ENCODE measurements at places on chromosomes 1 and 21.

DNA sequence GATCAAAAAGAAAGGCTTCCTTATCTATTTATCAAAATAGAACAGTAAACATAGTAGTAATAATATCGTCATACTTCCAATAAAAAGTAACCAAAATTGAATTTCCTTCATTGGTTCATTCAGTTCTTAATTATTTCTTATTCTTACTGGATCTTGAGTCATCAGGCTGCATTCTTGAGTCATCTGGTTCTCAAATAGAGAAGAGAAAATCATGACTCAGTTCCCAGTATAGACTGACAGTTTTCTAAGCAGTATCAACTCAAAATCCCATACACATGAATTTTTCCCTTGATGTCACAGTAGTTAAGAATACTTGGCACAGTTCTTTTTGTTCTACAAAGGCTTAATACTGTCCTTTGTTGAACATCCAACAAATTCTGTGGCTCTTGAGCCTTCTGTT, 626.9 kb upstream of the ADGRL4 start:
- no peak for DNase-seq

DNA sequence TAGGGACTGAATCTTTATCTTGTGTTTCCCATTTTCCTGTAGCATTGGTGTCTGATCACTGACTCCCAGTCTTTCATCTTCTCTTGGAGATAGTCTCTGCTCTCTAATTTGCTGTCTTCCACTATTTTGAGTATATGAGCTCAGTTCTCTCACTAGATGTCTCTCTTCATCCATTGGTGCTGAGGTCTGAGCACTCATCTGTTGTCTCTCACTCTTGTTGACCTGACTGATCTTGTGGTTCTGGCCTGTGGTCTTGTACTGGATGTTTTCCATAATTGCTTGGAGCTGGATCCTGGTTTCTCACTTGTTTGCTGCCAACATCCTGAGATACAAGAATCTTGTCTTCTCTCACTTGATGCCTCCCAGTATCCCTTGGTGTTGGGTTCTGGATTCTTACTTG, 25.1 kb upstream of the S100A11 start:
- no peak for DNase-seq

DNA sequence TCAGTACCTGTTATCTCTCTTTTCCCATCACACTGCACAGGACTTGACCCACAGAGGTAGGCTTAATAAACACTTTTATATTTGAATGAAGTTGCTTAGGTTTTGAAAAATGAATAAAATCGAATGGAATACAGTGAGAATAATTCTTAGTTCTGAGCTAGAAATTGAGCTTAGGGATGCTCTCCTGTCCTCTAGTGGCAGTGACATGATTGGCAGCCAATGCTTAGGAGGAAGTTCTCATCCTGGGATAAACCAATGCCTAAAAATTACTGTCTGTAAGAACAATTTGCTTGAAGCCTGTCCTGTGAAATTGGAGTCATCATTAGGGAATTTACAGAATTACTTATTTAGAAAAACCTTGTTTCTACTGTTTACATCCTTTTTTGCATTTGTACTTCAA, 21.3 kb upstream of the CYP4X1 start:
- no peak for DNase-seq

DNA sequence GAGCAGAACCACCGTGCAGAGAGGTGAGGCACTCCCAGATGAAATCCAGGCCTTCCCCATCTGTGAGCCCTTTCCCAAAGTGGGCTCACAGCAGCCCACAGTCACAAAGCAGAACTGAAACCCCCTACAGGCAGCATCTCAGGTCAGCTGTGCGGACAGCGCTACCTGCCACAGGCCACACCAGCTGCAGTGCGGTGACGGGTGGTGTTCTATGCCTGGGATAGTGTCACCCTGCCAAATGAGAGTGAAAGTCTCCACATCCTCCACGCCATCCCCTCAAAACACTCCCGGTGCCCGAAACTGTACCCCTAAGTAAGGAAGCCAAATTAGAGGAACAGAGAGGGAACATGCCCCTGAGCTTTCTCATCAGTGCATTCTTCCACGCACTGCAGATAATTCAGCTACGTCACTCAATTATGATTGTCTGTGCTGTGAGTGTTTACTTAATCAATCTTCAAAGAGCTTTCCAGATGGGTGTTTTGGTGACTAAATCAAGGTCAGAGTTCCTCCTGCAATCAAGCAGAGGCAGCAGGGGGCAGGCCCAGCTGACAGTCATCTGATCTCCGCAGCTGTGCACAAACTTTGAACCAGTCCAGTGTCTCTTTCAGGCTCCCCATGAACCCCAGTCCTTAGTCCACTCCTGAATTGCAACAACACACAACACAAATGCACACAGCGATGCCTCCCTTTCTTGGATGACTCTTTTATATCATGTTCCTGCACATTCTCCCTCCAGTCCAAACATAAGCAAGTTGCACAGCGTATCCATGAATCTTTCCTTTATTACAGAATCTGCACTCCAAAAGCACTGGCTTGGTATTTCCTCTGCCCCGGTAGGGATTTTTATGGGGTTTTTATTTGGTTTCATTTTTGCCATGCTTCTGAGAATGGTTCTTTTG, 150.0 kb downstream of the TOMM20 start:
- peak; percentile 57 for DNase-seq

GRCh38 chr1:164560121-164560541, 1.1 kb downstream of the PBX1 start:
- DNase-seq = no peak

DNA sequence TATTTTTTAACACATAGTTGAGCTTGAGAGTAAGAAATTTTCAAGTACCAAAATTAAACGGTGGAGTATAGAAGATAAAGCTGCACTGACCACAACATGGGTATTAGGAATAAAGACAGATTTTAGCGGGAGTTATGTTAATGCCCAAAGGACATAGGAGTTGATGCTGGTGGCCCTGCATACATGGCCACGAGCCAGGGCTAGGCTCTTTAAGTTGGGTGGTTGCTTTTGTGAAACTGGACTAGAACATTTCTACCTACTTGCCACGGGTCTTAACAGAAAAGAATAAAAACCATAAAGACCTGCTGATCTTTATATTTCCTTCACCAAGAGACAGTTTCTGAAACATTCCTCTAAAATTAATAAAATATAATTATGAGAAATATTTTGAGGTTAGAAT, 14.9 kb downstream of the EDEM3 start:
- no peak for DNase-seq

GRCh38 chr1:42259059-42259738, 75.8 kb downstream of the FOXJ3 start:
- DNase-seq = no peak

Measured in effector CD4-positive, alpha-beta T cell (primary cell).